ENCODE measurements at places on chromosomes 7 and 10.

GRCh38 chr7:140901941-140902302, 22.8 kb downstream of the BRAF start:
- no peak for DNase-seq

GRCh38 chr10:70357565-70357964, 24.9 kb downstream of the LRRC20 start:
- DNase-seq, result no peak

GRCh38 chr7:149307775-149308501, 45.9 kb downstream of the ZNF783 start:
- no peak for DNase-seq

- DNase-seq, result no peak
Observed at GRCh38 chr7:77770316-77770715, 27.9 kb downstream of the TMEM60 start.

- no peak for DNase-seq
Observed at GRCh38 chr10:132883391-132883881, 58.9 kb downstream of the CFAP46 start.

DNA sequence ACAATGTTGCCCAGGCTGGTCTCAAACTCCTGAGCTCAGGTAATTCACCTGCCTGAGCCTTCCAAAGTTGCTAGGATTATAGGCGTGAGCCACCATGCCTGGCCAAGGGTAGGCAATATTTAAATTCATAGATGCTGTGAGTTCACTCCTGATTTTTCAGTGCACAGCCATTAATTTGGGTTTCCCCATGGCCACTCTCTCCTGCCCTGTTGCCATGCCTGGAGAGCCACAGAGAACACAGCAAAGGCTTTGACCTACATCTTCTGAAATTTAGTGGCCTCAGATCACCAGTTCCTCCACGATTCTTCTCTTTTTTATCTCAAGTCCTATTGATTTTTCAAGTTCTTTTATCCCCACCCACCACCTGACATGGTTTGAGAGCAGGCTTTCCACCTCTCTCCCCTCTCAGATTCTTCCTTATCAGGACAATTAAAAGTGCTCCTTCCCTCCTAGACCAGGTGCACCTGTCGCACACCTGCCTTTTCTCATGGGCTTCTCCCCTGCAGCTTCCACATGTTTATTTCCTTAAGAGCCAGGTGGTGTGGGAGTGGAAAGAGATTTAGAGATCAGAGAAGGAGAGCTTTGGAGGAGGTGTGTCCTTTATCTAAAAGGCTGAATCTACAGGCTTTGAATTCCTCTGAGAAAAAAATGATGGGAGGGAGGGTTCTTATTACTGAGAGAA, 123.8 kb downstream of the ADRA2A start:
- DNase-seq, result no peak

- no peak for DNase-seq
Observed at GRCh38 chr10:101183458-101184183, 45.6 kb downstream of the LBX1 start.

GRCh38 chr7:79927116-79927515, 207.5 kb upstream of the GNAI1 start:
- no peak for DNase-seq

GRCh38 chr10:970311-971149, 17.7 kb upstream of the GTPBP4 start:
- DNase-seq, result no peak

DNA sequence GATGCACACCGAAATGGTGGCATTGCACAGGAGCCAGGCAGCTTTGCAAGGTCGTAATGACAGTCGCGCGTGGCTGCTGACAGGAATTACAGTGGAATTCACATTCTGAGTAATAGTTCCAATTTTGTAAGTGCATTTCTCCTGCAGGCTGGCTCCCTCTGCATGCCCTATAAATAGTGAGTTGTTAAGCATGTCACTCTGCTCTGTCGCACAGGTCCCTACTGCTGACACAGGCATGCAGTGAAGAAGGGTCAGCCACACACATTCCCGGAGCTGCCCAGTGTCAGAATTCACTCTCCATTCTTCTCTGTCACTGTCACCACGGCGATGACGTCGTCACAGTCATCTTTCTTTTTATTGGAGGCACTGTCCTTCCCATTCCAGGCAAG, 49.2 kb upstream of the SHH start:
- DNase-seq, result no peak

GRCh38 chr7:124779194-124779593, 13.6 kb upstream of the GPR37 start:
- no peak for DNase-seq

- no peak for DNase-seq
Observed at GRCh38 chr7:84617265-84618030, 422.9 kb upstream of the SEMA3A start.

DNA sequence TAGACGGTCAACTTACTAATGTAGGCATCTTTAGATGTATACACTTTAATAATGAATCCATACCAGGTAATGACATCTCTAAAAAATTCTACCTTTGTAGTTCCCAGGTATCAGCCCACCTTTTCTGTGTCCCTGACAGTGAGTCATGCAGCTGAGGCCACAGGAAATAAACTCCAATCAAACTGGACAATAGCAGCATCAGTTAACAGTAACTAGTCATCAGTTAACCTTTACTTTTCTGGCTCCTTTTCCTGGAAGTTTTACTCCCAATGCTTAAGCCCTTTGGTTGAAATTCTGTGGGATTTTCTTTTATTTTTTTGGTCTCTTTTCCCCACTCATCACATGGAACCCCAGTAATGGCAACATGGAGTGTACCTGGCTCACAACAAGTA, 617.6 kb downstream of the SORCS3 start:
- DNase-seq, result no peak

DNA sequence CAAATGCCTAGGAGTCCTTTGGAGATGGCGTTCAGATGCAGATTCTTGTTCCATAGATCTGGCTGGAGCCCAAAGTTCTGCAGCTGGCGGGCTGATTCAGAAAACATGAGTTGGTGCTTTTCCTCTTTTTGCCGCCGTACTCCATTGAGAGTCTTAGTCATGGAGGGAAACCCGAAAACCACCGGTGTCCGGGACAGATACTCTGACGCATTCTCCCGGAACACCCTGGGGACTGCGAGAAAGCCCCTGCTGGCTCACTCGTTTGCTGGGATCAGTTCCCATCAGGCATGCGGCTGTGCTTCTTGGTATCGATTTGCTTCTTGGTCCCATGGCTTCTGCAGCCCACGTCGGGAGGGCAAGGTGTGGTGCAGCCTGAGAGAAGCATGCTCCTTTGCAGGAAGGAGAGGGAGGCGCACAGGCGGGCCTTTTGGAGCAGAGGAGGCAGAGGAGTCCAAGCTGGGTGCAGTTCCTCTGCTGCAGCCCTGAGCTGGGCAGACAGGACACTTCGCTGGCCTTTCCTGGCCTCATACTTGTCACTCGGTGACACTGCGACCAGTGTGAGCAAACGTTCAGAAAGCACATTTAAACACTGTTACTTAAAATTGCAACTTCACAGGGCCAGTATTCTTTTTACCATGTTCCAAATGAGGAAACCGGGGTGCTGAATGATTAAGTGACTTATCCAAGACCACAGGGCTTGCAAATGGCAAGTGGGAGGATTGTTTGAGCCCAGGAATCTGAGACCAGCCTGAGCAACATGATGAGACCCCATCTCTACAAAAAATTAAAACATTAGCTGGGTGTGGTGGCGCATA, 30.6 kb upstream of the PFKFB3 start:
- DNase-seq, result no peak

DNA sequence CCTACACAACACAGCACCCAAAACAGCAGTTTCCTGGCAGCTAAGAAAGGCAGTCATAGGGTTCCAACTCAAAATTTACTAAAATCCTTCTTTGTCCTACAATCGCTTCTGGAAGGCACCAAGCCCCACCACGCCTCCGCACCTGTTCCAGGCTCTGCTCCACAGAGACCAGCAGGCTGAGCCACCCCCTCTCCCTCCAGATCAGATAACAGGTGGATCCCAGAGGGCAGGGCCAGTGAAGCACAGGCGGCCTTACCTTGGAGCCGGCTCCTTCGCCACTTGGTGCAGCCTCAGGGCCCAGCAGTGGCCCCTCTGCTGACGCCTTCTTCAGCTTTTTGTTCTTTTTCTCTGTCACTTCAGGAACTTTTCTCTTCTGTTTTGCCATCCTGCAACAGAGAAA, 33.0 kb downstream of the ZFAND2A start:
- no peak for DNase-seq

- no peak for DNase-seq
Observed at GRCh38 chr7:42135728-42136127, 101.3 kb downstream of the GLI3 start.

DNA sequence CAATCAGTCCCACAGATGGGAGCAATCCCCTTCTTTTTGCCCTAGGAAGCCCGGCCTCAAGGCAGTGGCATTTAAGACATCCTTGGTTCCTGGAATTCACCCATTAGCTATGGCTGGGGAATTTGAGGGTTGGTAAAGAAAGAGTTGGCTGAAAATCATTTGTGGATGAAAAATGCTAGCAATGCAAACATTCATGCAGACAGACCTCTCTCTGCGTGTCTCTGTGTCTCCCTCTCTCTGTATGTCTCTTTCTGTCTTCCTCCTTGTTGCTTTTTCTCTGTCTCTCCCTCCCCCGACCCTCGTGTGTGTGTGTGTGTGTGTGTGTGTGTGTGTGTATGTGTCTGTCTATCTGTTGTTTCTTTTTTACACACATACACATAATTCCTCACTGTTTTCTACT, 19.4 kb downstream of the LDB3 start:
- DNase-seq, result no peak

GRCh38 chr10:16116404-16117304, 256.3 kb upstream of the MINDY3 start:
- DNase-seq, result no peak

DNA sequence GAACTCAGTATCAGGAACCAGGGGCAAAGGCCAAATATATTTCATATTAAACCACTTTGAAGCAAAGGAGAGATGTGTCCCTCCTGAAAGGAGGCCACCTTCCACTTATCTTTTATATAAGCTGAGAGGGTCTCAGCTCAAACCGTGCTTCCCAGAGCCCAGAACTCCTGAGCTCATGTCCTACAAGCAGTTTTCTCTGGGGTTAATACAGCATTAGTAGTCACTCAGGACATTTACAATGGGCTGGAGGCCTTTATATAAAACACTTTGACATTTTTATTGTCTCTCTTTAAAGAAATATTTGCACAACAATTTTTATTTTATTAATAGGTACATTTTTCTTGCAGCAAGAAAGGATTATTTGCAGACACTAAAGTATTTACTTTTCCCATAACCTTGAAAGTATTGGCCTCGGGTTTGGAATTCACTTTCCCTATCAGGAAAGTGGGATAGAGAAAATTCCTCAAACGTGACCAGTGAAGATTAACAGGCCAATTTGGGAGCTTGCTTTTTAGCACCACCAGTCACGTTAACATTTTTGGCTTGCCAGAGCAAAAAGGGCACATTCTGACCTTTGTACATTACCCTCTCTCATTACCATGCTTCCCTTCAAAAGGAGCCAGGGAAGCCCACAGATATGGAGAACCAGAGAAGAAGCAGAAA, 464.9 kb upstream of the NRP1 start:
- no peak for DNase-seq

GRCh38 chr7:29969738-29970137, 19.9 kb downstream of the SCRN1 start:
- no peak for DNase-seq

- DNase-seq, result no peak
Observed at GRCh38 chr10:127216274-127216673, 19.9 kb upstream of the INSYN2A start.

GRCh38 chr10:125147971-125148439, 12.4 kb downstream of the CTBP2 start:
- DNase-seq, result no peak

- DNase-seq, result no peak
Observed at GRCh38 chr7:7761974-7762779, 43.8 kb upstream of the RPA3 start.

DNA sequence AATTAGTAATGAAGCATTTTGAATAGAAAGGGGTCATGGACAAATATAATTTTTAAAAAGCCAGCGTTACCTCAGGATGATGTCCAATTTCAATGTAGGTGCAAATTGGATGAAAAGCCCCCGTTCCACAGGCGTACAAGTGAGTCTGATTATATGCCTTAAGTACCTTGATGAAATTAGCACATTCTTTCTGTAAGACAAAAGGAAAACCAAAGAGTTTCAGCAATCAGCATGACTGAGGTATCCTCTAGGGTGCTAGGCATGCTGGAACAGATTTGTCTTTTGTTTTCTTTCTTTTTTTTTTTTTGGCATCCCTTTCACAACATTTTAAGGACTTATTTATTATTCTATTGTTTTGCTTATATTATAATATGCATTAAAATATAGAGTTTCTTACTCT, 84.2 kb downstream of the SEMA3A start:
- DNase-seq, result no peak

DNA sequence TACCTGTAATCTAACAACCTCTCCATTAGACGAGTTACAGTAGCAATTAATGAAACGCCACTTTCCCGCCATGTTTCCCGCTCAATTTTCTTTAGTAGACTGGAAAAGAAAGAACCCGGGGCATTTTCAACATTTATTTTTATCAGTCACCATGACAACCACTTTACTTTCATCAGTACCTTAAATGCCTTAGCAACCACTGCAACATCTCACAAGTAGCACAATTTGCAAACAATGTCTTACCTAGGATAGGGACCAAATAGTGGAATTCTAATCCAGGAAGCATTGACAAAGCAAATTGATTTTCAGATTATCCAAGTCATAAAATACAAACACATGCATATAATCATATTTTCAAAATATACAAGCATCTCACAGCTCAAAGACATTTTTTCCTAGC, 221.6 kb upstream of the IMMP2L start:
- DNase-seq, result no peak

DNA sequence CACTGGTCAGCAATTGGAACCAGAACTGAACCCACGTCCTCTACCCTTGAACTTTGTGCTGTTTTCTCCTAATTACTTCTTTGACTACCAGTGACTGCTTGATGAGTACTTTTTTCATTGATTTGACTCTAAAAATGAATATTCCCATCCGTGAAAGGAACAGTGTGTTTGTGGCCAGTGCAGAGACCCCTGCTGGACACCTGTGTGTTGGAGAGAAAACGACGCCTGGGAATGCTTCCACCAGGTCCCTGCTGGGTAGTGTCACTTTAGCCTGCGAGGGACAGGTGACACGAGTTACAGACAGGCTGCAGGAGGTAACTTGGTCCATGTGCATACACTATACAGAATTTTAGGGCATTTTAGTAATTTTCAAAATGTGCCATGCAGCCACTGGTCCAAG, 6.8 kb upstream of the GJD4 start:
- DNase-seq, result no peak

- no peak for DNase-seq
Observed at GRCh38 chr10:76310588-76311080, 879.2 kb downstream of the LRMDA start.

- no peak for DNase-seq
Observed at GRCh38 chr7:123724817-123725253, 24.0 kb downstream of the WASL start.

DNA sequence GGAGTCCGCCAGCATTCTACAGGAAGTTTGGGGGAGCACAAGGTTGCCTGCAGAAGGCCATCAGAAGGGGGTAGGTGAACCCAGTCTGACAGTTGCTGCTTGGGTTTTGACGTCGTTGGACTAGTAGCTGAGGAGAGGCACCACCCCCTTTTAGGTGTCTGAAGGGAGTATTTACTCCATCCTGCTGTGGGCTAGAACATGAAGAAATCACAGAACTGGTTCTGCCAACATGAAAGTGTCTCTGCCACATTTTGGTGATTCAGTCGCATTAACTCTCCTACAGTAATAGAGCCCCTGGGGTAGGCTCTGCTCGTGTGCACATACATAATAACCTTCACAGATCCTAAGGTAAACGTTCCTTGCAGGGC, 834 bp upstream of the TRIL start:
- DNase-seq, result no peak

- DNase-seq, result no peak
Observed at GRCh38 chr7:91168871-91169829, 95.1 kb upstream of the FZD1 start.

GRCh38 chr7:141975806-141976523, 2.4 kb upstream of the TAS2R38 start:
- DNase-seq, result peak; percentile 7
